ENCODE measurements at places on chromosomes 6 and 20.

DNA sequence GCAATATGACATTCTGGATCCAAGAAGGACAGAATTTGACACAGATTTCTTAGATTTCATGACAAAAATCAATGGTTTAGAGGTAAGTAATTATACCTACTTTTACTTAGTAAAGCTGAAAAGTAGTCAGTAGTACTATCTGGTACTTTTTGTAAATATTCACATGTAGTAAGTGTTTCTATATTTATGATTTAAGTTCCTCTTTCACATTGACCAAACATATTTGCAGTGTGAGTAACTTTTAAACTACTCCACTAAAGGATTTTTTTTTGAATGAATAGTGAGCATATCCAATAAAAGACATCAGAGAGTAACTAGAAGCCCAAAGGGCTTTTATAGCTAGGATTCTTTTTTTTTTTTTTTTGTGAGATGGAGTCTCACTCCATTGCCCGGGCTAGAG lies 60.8 kb downstream of the DNAH8 start:
- no peak for DNase-seq

DNA sequence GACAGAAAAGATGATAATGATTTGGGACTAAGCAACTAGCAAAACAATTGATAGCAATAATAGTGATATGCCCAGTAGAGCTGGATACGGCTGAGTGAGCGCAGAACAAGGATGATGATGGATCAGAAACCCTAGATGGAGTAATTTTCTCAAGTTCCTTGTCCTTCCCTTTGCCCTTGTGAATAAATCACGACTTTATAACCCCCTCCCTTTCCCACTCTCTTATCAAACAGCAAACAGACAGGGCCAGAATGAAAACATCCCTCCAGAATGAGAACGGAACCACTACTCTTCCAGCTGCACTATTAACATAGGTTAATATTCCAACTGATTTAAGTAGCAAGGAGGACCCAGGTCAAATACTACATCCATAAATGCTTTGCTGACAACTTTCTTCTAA lies 1.3 kb upstream of the MTFR2 start:
- no peak for DNase-seq

GRCh38 chr20:62727584-62728027 lies 19.0 kb downstream of the NTSR1 start:
- DNase-seq: no peak

DNA sequence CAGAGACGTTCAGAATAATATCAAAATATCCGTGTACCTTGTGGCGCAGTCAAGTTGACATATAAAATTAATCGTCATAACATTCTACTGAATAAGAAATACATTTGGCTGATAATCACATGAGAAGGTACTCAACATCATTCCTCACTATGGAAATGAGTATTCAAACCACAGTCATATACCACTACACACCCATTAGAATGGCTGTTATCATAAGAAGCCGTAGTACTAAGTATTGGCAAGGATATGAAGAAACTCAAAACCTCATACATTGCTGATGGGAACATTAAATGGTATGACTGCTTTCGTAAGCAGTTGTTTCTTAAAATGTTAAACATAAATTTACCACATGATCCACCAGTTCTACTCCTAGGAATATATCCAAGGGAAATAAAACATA lies 244.7 kb downstream of the CDKAL1 start:
- no peak for DNase-seq

DNA sequence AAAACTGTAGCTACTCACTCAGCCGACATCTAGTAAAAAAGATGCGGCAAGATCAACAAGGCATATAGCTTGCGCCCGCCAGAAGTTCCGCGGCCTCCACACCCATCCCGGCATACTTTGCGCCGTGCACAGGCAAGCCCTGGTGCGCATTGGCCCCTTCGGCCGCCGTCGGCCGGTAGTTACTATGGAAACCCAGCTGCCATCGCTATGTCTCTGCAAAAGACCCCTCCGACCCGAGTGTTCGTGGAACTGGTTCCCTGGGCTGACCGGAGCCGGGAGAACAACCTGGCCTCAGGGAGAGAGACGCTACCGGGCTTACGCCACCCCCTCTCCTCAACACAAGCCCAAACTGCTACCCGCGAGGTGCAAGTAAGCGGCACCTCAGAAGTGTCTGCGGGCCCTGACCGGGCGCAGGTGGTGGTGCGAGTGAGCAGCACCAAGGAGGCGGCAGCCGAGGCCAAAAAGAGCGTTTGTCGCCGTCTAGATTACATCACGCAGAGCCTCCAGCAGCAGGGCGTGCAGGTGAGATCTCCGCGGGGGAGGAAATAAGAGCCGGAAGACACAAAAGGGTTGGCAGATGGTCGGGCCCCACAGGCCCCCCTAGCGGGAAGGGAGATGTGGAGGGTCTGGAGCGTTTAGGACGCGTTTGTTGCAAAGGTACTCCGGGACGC lies at the start of gene IRAK1BP1:
Gene IRAK1BP1 (plus strand): TSS at position 182 of the 671 bp plus-strand sequence. CDS start 26 bp downstream, at position 208.
- DNase-seq: peak; percentile 43

DNA sequence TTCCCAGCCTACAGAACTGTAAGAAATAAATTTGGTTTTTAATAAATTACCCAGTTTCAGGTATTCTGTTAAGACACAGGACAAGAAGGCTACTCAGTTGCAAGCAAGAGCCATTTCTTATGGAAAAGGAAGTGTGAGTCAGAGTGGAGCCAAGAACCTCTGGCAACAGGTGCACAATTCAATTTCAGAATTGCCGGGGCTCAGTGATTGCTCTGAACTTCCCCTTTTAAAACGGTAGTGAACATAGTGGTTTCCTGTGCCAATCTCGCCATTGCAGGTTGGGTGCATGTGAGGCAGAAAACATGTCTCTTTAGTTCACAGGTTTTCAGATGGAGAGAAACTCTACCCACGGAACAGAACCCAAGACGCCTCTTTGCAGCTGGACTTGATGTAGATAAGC lies 16.4 kb downstream of the PIGT start:
- DNase-seq: no peak

- DNase-seq: no peak
Observed at GRCh38 chr20:10619427-10619826, 54.4 kb downstream of the JAG1 start.

DNA sequence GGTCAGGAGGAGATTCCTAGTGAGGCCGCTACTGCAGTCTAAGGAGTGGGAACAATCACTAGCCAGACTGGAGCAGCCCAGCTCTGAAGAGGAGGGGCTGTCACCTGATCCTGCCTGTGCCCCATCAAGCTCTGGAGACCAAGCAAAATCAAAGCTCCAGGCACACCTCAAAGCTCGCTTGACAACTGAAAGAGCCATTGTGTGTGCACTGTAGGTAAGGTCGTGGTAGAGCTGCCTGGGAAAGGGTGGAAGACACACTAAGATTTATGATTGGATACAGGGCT lies 58.2 kb downstream of the CSE1L start:
- no peak for DNase-seq

DNA sequence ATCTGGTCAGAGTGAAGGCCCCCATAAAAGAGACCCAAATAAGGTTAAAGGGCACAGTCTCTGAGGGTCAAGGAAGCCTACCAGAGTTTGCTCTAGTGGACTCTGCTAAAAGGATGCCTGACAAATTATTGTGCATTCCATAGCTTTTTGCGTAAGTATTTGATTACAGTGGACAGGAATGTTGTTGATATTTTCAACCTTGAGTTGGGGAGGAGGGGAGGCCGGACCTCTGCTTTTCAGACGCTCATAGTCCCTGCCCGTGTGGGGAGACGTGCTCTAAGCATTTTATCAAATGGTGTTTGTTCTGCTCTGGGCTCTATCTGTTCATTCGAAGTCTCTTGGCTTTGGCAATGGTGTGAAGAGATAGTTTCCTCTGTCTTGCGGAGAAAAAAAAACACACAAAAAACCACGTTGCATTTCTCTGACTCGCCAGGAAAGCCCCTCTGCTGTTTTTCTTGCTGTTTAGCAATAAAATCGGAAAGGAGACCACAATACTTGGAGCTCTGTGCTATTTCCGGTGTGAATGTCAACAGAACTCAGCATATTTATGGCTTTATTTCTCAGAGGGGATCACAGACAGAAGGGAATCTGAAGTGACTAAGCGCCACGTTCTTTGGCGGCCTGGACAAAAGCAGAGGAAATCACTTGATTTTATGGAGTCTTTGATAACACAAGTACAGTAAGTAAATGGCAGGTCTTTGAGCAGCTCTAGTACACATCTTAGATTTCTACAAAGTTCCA lies 159.8 kb downstream of the ZFP64 start:
- no peak for DNase-seq

GRCh38 chr20:18537651-18538050 lies 29.6 kb upstream of the SMIM26 start:
- DNase-seq: no peak

- DNase-seq: no peak
Observed at GRCh38 chr20:44931911-44932310, 22.1 kb downstream of the PABPC1L start.

DNA sequence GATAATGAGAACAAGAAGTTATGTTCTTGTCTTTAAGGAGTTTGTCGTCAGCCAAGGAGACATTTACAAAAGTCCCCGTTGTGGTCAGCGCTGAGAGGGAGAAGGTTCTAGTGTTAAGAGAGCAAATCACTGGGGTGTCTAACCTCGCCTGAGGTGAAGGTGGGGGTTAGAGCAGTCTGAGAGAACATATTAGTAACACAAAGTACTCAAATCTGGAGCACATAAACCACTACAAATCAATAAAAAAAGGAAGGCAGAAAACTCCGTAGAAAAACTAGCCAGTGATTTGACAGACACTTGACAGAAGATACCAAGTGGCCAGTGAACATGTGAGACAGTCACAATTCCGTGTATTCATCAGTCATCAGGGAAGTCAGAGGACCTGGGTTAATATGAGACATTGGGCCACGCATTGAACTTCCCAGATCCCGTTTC lies 45.4 kb downstream of the CDS2 start:
- DNase-seq: no peak

- DNase-seq: no peak
Observed at GRCh38 chr6:74320074-74320473, 624.1 kb downstream of the CD109 start.

DNA sequence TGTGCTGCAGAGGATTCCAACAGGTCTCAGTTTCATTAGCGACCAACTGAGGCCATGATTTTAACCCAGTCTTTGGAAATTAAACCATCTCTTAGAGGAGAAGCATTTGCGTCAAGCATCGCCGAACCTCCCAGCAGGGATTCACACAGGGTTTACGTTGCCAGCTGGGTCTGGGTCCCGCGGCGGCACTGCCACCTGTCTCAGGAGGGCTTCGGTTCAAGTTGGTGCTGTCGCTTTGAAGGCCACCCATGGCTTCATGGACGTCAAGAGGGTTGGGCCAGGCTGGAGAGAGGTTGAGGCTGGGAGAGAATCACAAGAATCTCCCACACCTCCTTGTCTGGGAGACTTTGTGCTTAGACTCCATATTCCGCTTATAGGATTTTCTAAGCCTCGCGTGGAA lies 43.0 kb upstream of the FRMD1 start:
- no peak for DNase-seq

DNA sequence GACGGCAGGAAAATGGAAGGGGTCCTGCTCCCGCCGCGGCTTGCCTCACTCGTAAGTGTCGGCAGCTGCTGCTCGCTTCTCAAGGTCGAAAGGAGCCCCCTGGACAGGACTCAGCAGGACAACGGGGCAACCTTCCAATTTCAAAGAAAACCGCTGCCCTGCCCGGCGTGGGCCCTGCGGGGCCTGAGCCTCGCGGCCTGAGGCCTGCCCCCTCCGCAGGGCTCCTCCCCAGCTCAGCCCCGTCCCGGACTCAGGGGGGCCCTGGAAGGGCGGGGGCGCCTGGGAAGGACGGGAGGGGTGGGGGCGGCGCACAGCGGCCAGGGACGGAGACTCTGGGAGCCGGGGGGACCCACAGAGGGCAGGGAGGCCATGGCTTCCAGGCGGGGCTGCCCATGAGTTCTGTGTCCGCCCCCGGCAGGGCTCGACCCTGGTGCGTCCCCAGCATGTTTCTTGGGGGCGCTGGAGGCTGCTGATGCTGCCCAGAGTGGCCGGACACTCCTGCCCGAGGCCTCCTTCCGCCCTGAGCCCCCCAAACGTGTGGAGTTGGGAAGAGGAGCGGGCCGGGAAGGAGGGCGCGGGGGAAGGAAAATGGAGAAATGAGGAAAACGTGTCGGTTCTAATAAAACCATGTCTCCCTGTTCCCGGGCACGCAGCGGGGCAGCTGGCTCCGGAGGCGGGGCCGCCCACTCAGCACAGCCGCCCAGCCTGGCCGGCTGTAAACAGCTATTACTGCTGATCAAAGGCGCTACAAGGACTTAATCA lies 114.6 kb downstream of the DLL1 start:
- no peak for DNase-seq

DNA sequence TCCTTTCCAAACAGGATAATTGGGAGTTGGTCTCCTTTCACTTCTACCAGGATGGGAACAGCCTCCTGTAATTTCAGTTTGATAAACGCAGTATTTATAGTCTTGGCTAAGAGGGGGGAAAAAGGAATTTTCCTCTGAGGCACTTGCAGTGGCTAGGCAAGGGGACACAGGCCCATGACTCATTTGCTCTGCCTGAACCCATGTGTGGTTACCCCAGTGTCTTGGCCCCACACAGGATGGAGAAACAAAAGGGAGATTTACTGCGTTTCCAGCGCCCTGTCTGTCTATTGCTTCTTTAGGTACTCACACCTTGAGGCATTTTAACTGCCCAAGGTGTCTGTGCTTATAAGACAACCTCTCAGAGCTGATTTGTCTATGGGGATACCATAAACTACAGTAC lies 74.8 kb upstream of the NEDD9 start:
- DNase-seq: no peak

- no peak for DNase-seq
Observed at GRCh38 chr6:116929825-116930224, 52.8 kb downstream of the RFX6 start.

- peak; percentile 37 for DNase-seq
Observed at GRCh38 chr6:68967549-68968300, 332.6 kb downstream of the ADGRB3 start.

DNA sequence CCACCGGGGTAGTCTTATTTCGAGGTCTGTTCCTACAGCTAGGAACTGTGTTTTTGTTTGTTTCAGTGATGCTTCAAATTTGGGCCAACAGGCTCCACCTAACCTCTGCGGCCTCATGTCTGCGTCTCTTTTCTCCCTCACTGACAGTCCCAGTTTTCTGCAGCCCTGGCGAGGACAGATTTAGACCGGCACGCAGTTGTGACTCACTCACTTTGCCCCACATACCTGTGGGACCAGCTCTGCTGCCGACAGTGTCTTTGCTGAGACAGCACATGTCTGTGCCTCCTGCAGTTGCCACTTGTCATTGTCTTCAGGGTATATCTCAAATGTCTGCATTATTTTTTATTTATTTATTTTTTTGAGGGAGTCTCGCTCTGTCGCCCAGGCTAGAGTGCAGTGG lies 29.2 kb downstream of the OSBPL2 start:
- no peak for DNase-seq

All from iPS DF 6.9 (cell line).